ENCODE measurements at places on chromosomes 6 and 20.

- no peak for DNase-seq
Measured at GRCh38 chr6:169391473-169392071, 137.9 kb upstream of the THBS2 start.

DNA sequence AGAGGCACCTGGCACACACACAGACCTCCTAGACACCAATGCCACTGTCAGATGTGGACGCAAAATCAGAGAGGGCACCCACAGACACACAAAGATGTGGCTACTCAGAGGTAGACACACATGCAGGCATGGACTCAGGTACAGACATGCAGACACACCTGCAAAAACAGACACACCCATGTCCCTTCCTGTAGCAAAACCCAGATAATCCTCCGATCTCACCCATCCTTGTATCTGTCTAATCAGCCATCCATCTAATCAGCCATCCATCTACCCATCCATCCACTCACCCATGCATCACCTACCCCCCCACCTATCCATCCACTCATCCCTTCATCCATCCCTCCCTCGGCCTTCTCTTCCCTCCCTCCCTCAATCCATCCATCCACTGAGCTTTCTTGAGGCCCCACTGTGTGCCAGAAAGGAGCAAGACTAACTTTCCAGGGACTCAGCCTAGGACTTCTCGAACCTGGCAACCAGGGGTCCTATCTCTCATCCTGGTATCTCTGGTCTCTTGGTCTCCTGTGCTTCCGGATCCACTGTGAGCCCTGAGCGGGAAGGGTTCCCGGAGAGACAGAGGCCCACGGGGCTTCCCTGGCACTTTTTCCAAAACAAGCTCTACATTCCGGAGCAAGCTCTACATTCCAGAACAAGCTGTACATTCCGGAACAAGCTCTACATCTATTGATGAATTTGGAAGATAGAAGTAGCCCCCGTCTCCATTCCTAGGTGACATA is 1.1 kb upstream of the TGM2 start:
- no peak for DNase-seq

DNA sequence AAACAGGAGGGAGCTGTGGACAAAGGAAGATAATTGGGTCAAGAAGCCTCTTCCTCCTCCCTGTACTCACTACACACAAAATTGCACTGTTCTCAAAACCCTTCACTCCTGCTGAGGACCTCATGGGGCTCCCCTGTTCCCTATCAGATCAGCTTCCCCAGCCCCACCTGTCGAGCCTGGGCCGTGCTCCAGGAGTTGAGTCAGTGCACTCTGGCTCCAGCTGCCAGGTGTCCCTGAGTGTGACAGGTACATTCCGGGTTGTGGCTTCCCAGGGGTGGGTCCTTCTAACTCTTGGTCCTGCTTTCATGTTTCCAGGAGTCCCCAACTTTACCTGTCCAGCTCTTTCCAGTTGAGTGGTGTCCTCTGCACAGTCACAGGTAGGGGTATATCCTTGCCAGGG is 8.4 kb downstream of the RAB5IF start:
- DNase-seq: no peak

- DNase-seq: no peak
Measured at GRCh38 chr6:36978421-36979346, 7.3 kb downstream of the MTCH1 start.

DNA sequence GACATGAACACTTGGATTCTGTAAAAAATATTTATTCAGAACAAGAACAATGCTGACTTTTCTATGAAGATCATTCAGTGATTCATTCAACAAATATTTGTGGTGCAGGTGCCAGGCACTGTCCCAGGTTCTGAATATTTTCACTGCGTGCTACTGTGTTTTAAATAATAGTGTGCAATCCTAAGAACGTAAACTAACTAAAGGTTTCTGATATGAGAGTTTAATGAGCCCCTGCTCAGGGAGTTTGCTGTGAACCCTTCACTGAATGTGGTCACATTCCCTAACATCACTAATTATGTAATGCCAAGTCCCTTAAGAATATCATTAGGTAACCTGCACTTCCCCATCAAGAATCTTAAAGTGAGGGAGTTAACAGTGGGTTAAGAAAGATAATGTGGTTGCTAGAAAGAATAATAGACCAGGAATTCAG is 1.7 kb upstream of the TMEM170B start:
- no peak for DNase-seq

DNA sequence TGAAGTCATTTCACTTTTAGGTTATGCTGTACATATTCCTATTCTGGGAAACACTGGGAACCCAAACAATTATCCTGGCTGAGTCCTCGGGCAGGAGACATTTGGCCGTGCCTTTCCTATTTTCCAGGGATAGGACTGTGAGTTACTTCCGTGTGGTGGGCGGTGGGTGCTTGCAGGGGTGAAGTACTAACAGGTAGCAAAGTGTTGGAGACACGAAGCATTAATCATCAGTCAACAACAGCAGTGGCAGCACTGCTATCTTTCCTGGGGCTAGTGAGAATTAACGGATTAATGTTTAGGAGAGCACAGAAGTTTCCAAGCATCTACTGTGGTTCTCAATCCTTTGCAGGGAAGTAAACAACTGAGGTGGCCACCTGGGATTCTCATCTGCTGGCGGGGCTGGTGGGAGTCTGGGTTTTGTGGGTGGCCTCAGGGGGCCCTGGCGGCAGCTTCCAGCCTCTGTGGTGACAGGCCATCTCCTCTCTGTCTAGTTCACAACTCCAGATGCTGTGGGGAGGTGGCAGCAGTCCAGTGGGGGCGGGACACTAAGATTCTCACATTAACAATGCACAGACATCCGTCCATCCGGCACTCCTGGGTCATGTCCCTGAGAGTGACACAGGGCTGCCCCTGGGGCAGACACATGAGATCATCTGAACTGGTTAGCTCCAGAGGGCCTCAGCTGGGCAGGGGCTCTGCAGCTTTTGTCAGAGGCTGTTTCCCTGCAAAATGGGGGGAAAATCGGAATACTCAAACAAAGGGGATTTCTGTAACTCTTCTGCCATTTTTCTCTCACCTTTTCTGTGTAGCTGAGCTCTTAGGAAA is 90.9 kb downstream of the GJA10 start:
- DNase-seq: peak; percentile 27

DNA sequence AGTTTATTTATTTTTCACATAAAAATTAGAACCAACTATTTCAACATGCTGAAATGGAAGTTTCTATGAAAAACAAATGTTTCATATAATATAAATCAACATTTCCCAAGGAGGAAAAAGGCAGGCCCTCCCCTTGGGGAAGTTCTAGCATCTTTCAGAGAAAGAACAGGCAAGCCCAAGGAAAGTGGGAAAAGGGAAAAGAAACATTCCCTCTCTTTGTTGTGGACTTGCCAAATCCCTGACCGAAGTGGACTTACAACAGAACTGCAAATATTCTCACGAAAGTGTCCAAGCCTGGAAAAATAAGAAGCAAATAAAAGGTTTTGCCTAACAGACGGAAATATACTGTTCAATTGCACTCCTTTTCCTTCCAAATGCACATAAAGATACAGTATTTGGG is 214.4 kb downstream of the ATXN1 start:
- DNase-seq: no peak

GRCh38 chr6:170355661-170356060 is 49.1 kb downstream of the FAM120B start:
- DNase-seq: no peak

- DNase-seq: no peak
Measured at GRCh38 chr20:12847872-12848271, 160.9 kb upstream of the SPTLC3 start.

DNA sequence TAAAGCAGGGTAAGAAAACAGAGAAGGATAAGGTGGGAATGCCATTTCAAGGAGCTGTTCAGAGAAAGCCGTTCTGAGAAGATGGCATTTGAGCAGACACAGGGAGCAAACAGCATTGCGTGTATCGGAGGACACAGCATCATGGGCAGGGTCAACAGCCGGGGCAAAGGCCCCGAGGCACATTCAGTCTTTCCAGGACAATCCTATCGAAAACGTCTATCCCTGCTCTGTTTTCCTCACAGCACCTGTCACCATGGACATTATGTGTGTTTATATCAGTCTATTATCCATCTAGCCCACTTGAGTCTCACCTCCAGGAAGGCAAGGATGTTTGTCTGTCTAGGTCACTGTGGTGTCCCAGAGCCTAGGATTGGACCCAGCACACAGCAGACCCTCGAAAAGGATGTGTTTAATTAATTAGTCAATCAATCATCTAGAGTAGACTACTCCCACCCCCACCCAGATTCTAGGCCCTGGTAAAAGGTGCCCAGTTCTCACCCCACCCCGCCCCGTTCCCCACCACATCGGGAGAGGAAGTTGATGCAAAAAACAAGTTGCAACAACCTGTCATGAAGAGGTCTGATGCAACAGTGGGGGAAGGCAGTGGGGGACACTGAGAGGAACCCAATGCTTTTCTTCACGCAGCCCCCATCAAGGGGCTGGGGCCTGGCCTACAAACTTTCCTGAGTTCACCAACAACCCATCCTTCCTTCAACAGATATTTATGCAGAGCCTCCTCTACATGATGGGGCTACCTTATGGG is 66.6 kb downstream of the PREX1 start:
- DNase-seq: no peak

DNA sequence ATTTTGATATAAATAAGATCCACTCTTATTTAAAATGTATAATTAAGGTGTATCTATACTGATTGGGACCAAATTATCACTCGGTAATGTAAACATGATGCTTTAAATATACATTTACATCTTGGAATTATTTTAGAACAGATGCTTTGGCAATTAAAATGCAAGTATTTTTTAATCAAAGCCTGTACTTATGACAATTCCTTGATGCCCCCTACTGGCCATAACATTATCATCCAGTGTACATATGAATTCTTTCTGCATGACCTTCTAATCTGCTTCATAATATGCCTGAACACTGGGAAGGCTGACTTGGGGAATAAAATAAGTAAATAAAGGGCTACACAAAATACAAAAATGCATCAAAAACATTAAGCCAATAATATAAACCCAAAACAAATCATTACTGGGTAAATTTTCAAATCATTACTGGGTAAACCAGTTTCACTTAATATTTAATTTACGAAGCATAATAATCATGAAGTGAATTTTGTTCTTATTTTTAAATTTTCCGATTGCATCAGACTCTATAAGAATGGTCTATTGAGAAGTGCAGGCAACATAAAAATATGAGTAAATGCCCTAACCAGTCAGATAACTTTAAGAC is 65.1 kb downstream of the CGA start:
- DNase-seq: peak; percentile 23

GRCh38 chr20:1700990-1701389 is 43.4 kb upstream of the SIRPG start:
- DNase-seq: no peak
